ENCODE measurements at places on chromosomes 3 and 15.

DNA sequence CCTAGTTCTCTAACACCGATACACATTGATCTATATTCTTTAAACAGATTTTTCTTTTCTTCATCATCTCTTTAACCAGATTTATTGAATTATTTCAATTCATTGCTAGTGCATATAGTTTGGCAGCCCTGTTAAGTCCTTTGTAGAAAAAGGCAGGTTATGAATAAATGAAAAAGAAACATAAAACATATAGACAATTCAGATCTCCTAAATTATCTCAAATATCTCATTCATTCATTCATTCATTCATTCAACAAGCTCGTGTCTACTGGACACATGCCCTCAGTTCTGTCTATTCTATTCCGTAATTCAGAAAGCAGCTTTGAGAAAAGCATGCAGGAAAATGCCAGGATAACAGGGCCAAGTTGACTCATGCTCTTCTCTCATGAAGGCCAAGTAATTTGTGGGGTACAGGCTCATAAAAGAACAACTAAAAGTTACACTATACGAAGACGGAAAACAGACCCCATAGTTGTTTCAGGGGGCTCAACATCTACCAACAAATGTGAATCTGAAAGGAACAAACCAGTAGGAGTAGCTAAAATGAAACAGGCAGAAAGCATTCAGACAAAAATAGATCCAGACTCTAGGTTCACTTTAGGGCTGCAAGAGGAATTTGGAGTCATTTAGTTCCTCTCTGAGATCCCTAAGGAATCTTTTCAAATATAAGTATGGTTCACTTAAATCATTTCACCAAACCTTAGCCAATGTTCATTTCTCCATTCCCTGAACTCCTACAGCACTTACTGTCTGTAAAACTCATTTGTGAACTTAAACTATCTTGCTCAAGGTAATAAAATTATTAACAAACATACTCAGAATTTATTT lies 7.5 kb downstream of the ZNF148 start:
- DNase-seq = no peak

- peak; percentile 95 for DNase-seq
Observed at GRCh38 chr15:29269485-29270168, at the start of gene NSMCE3. Gene NSMCE3 (minus strand): TSS chr15:29269822. CDS start chr15:29269705, 117 bp downstream.

DNA sequence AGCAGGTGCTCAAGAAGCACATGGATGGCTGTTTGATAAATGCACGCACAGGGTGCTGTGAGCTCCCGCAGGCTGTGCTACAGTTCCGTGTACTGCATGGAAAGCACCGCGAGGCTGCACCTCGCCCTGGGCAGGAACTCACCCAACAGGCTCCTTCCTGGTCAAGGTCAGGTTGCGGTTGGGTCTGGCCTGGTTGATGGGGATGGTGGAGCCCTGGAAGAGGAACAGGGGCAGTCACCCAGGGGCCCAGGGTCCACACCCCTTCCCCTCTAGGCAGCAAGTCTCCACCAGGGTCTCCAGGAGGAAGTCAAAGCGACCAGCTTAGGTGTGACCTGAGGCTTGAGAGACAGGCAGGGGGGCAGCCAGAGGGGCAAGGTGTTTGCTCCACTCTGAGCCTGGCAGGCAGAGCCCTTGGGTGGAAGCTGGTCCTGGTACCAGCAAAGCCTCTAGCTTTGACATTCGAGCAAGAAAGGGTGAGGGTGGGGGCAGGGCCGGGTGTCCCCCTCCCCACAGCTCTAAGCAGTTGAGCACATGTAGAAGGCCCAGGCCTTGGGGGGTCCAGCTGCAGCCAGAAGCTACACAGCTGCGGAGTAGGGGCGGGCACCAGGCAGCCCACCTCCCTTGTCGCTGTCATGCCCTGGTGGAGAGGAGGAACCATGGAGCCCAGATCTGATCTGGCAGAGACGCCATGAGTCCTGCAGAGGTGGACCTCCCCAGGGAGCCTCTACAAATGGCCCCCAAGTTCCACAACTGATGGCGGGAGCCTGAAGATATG lies 46.3 kb upstream of the SLC41A3 start:
- DNase-seq = peak; percentile 9

- no peak for DNase-seq
Observed at GRCh38 chr3:38827791-38828190, 11.8 kb upstream of the SCN10A start.

DNA sequence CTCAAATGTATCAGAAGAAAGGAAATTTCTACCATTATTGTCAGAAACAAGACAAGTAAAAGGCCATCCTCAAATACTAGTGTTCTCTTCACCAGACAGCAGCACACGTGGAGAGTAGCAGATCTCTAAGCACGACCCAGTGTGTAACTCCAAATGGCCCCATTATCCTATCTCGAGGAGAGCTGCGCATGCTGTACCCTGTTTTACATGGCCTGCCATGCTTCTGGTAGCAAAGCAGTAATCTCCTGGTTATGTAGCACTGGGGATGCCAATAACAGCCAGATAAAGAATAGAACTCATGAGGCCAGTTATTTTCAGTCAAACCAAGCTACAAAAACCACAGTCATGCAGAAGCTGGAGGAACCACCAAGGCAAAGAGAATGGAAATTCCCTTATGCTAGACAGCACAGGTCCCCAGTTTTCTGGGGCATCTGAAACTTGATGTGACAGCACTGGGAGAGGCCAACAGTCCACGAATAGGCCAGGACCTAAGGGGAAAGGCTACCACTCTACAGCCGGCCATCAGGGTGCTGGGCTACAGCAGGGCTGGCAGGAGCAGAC lies 73.0 kb downstream of the LIPC start:
- DNase-seq = no peak

DNA sequence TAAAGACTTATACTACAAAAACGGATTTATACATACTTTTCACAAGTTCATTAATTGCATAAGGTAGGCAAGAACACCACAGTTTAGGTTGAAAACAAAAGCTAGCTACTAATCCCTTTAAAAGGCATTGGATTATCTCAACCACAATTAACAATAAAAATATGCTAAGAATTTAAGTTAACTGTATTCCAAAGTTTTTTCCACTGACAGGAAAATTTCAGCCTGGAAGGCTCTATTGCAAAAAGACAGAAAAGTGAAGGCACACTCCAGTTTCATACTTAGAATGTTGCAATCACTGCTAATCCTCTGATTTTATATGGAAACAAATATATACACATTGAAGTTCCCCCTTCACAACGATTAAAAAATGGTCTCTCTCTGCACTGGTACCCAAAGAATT lies 71.5 kb downstream of the TJP1 start:
- no peak for DNase-seq

DNA sequence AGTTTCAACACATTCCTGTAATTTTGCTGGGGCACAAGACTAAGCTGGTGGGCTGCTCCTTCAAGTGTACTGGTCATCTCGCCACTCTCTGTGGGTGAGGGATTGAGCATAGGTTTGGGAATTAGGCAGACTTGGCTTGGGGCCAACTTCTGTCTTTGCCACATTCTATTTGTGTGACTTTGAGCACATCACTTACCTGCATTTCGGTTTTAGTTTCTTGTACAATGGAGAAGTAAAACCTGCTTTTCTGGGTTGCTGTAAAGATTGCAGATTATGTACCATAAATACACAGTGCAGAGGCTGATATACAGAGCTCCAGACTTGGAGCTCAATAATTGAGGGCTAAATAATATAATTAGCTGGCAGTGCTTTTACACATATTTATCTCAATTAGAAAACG lies 162.1 kb downstream of the C3orf38 start:
- DNase-seq = no peak

DNA sequence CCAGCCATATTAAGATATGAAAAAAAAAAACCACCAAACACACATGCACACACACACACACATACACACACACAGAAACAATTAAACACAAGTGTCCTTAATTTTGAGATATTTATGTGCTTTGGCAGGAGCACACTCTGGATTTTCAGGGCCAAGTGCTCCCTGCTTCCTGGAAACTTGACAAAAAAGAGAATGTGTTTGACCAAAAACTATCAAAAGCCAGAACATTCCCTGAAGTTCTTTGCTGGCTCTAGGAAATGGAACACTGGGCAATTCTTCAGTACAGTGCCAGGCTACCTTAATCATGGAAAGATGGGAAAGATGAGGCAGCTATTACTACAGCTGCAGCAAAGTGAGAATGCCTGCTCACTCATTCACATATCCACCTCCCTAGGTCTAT lies 44.6 kb downstream of the P3H2 start:
- no peak for DNase-seq

DNA sequence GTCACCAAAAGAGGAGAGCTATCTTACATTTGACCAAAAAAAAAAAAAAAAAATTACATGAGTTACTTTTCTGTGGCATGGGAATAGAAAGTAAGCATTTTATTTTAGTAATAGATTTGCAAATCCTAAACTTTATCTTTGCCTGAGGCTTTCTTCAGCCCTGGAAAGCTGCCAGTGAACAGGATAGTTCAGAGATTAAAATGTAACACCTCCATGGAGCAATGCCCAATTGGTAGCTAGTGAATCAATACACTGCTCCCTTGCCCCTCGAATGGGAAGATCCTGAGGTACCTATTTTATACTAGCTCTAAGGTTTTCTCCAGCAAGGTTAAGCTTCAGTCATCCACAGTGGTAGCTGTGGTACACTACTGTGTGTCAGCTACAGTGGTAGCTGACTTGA lies 867.1 kb downstream of the NAALADL2 start:
- no peak for DNase-seq

- DNase-seq = no peak
Observed at GRCh38 chr15:57518779-57519405, 72.8 kb upstream of the MYZAP start.

GRCh38 chr3:122168044-122168443 lies 15.4 kb upstream of the CASR start:
- DNase-seq = no peak

GRCh38 chr3:39124876-39125840 lies 17.7 kb downstream of the TTC21A start:
- no peak for DNase-seq

Measured in femur (tissue), 1 donor.